Articular chondrocyte of knee joint (primary cell): ENCODE measurements at places on chromosomes 6 and 20. TPM values are rescaled to one million over a fixed set of nuclear protein-coding genes. Genes with fewer than 3 reads are reported as not detected.

The SYS1 gene
- total RNA-seq = 25.7 and 34.5 TPM in 2 replicates

The PRDM13 gene
- total RNA-seq = not detected in 2 replicates

The TRDN gene
- under 0.01 TPM in 1 of 2 replicates, not detected in the other for total RNA-seq

The TINAG gene
- total RNA-seq = 0.13 TPM in 1 of 2 replicates, not detected in the other

The FBXL4 gene
- 19.7 and 26.5 TPM in 2 replicates for total RNA-seq

The FERMT1 gene
- 3.9 and 5.1 TPM in 2 replicates for total RNA-seq

The PTPRA gene
- 55.6 and 56.3 TPM in 2 replicates for total RNA-seq

The KIF25 gene
- total RNA-seq = not detected in 2 replicates

The PHACTR3 gene
- total RNA-seq = not detected in 2 replicates
